SW480 (cell line): ENCODE measurements at places on chromosomes 1 and 21.
A peak's percentile ranks its signal among the peaks of the same experiment; 100 is the strongest.

- no peak for DNase-seq
These were observed 21.6 kb downstream of the AADACL4 start for GRCh38 chr1:12665511-12665910.

GRCh38 chr1:20476265-20477038 is 9.6 kb downstream of the CAMK2N1 start:
- peak; percentile 74 for DNase-seq

DNA sequence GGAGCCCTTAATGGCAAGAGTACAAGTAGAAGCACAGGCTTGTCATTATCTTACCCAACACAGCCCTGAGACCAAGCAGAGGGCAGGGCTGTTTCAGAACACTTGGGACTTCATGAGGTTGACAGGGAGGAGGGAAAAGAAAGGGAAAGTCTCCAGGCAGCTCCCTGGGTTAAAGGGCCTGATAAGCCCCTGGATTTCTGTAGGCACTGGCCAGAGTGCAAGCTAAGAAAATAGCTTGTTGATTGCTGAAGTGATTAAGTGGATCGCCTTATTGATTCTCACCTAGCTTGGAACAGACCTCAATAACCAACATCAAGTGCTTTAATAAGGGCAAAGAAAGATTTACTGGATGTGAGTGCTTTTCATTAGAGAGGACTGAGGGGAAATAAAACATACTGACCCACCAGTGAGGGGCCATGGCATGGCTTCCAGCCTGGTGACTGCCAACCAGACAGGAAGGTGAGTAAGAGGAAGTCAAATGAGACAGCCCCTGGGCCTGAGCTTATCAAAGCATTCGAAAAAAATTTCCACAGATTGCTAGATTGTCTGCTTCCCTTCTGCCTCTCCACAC is 121.4 kb upstream of the NFIA start:
- DNase-seq, result no peak

- no peak for DNase-seq
These were observed 75.1 kb downstream of the UCHL5 start for GRCh38 chr1:192984080-192984479.

DNA sequence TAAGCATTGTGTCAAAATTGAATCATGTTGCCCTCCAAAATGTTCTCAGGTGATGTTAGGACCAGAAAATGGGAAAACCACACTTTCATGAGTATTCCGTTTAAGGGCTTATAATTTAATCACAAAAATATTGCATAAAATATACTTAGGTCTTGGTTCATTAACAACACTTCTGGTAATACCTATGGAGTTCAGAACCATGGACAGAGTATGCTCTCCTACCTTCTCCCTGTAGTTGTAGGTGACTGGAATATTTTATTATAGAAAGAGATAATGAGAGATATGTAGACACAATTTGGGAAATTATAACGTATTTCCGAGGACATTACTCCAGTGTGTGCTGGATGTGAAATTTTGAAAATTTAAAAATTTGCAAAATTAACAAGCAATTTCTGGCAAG is 232.5 kb downstream of the NCAM2 start:
- no peak for DNase-seq

- no peak for DNase-seq
These were observed 8.1 kb downstream of the ARF1 start for GRCh38 chr1:228090613-228091081.

DNA sequence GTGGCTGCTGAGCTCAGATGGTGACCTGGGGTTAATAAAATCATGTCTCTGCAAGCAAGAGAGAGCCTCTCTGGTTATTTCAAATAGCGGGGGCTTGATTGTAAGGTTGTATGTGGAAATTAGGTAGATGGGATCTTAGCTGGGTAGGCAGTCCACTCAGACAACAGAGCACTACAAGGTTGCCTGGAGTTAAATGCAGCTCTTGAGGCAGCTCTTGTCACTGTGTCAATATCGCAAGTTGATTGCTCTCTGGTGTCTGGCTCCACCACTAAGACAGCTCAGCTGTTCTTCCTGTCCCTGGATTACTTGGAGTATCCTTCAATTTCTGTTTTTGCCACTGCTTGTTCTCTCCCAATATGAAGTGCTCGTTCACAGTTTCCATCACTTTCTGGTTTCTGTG is 93.8 kb downstream of the C21orf91 start:
- no peak for DNase-seq

DNA sequence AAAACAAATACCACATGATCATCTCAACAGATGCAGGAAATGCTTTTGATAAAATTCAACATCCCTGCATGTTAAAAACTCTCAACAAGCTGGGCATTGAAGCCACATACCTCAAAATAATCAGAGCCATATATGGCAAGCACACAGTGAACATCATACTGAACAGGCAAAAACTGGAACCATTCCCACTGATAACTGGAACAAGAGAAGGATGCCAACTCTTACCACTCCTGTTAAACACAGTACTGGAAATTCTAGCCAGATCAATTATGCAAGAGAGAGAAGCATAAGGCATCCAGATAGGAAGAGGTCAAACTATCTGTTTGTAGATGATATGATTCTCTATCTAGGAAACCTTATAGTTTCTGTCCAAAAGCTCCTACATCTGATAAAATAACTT is 91.6 kb downstream of the DNAH14 start:
- no peak for DNase-seq

DNA sequence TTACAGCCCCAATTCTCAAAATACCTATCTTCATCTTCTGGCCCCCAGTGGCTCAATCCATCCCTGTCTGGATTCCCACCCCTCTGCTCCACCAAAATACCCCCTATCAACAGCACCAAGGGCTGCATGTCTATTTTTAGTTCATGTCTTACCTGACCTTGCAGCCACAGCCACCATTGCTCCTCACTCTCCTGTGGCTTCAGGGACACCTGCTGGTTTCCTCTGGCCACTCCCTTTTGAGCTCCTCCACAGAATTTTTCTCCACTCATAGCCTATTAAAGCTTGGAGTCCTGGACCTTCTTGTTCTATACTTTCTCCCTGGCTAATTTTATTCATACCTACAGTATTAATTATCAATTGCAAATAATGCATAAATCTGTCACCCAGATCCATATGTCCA is 125.3 kb upstream of the NGF start:
- DNase-seq, result peak; percentile 53

- DNase-seq, result no peak
These were observed 26.6 kb downstream of the TNNT2 start for GRCh38 chr1:201350884-201351283.

DNA sequence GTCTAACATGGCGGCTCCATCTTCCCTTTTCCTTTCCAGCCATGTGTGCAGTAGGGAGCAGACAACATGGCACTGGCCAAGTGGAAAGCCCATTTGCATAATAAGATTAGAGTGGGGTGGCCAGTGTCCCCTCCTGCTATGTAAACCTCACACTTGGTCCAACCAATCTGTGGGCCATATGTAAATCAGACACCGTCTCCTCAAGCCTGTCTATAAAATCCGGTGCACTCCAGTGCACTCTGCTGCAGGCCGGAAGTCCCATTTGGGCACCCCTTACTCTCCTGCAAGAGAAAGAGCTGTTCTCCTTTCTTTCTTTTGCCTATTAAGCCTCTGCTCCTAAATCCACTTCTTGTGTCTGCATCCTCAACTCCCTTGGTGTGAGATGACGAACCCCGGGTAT is 44.1 kb downstream of the OLFML3 start:
- DNase-seq, result no peak

DNA sequence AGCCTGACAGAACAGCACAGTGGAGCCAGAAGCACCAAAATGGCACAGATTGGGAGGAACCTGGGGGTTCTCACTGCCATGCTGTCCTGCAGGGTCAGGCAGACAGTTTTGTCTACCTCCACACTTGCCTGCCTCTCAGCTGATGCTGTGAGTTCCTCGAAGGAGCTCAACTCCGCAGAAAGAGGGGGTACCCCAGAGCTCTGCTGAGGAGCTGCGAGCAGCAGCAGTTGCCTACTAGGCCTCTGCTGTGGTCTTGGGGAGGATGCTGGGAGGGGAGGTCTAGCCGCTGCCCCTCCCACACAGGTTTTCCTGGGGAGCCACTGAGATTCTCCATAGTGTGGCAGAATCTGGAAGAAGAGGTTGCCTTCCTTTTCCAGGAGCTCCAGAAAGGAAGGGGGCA is 192.5 kb downstream of the FOXD2 start:
- DNase-seq, result no peak

- no peak for DNase-seq
These were observed 4.6 kb downstream of the MFAP2 start for GRCh38 chr1:16975838-16976237.

DNA sequence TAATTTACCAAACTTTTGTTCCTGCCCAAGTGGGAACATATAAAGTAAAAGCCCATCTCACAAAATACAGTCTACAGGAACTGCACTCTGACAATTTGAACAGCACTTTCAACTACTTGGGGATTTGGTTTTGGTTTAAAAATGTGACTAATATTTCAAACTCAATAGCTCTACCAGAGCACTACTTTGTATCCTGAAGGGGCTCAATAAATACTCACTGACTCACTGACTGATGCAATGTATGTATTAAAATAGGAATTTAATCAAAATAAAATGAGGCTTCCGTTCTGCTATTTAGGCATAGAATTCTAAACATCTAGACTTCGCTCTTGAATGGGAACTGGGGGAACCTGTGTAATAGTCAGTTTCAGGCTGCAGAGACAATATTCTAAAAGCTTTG is 21.9 kb downstream of the EFCAB14 start:
- DNase-seq, result no peak

- DNase-seq, result peak; percentile 17
These were observed 198.0 kb upstream of the ZP4 start for GRCh38 chr1:238088560-238089290.

DNA sequence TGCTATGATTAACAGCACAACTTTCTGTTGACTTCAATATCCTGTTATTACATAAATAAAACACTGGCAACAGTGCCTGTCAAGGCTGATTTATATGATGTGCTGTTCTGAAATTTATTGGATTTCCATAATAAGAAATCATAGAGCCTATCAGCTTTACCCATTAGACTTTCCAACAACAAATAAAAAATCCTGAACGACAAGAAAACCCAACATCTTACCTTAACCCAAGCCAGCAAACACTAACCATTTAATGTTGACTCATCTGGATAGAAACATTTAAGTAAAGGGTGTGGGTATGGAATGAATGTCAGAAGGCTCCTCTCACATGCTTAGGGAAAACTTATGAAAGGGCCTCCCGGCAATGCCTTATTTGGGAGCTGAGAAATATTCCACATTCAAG is 165.1 kb downstream of the SLC45A1 start:
- DNase-seq, result no peak

DNA sequence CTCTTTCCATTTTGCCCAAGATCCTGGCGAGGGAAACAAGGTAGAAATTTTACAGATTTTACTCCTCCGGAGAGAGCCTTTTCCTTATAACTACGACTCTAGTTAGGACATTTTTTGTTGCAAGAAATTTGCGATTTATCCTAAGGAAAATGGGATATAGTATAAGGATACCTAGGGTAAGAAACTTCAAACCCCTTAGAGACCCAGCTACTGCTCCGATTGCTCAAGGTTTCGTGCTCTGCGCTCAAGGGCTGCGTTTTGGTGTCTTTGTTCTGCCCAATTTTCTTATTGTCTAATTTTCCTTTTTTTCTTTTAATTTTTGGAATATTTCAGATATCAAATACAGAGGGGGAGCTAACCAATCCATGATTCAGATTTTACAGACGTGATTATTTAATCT is 1.5 kb downstream of the TTC3 start:
- DNase-seq, result no peak

DNA sequence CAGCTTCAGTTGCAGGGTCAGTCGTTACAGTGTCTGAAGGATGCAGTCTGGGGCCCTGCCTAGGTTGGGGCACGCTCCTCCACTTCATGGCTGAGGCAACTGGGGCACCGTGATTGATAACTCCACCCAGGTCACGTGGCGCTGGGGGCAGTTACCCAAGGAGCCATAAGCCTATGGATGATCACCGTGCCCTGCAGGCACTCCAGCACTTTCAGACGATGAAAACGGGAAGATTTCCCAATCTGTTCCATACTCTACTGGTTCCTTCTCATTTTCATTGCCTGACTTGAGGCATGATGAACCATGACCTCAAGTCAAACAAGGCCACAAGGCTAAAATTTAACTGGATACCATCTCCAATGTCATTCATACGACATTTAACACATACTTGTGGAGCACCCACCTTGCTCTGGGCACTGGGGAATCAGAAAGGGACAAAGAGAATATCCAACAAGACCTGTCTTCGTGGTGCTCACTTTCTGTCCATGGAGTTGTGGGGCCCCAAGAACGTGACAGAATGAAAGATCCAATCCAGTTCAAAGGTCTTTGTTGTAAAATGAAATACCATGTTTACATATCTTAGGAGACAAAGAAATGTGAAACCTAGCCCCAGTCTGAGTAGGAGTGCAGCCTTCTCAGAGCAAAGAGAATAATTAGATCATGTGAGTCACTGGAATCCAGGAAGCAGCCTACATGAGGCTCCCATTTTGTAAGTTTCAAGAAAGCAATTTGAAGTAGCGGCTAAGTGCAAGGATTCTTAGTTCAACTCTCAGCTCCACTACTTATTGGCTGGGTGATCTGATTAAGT is 39.4 kb upstream of the SPOCD1 start:
- DNase-seq, result peak; percentile 14

- DNase-seq, result no peak
These were observed 5.9 kb downstream of the NBPF1 start for GRCh38 chr1:16607433-16607851.

DNA sequence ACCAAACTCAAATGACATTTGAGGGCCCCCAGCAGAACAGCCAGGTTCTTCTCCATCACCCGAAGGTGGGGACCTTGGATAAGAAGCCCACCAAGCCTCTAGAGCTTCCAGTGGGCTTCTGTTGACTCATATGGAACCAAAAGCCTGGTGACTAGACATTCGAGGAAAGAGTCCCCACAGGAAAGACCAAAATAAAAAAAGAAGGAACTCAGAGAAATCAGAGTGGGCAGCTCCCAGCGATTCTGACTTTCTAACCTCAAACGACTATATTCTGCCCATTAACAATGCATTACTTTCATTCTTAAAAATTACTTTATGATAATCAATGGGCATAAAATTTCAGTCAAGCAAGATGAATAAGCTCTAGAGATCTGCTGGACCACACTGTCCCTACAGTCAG is 9.6 kb upstream of the CHIT1 start:
- DNase-seq, result no peak

GRCh38 chr21:35291973-35292627 is 243.0 kb upstream of the RUNX1 start:
- peak; percentile 80 for DNase-seq

DNA sequence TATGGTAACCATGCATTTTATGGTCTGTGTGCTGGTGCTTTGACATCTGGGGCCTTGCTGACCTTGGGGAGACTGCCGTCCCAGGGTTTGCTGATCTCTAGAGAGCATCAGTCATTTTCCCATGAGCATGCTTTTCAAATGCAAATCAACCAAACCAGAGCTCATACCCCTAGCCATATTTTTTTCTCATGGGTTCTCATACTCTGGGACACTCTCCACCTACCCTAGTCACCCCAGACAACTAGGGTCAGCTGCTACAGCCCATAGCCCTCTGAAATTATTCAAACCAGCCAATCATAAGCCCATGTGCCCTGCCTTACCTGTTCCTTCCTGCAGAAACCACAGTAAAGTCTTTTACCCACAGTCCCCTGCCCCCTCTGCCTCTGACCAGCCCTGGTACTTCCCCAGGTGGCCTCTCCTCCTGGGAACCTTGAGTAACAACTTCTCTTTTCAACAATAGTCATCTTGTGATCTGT is 132.0 kb downstream of the MAP3K21 start:
- DNase-seq, result no peak

- DNase-seq, result no peak
These were observed 31.6 kb upstream of the SOX13 start for GRCh38 chr1:204041232-204041767.

GRCh38 chr1:67166196-67166595 is at the start of gene IL23R:
Gene IL23R, plus strand, starts transcription at chr1:67166454. Its CDS starts 1,667 bp downstream, at chr1:67168121.
- DNase-seq, result no peak
